ENCODE measurements at places on chromosomes 7 and 10.
A peak's percentile ranks its signal among the peaks of the same experiment; 100 is the strongest.

DNA sequence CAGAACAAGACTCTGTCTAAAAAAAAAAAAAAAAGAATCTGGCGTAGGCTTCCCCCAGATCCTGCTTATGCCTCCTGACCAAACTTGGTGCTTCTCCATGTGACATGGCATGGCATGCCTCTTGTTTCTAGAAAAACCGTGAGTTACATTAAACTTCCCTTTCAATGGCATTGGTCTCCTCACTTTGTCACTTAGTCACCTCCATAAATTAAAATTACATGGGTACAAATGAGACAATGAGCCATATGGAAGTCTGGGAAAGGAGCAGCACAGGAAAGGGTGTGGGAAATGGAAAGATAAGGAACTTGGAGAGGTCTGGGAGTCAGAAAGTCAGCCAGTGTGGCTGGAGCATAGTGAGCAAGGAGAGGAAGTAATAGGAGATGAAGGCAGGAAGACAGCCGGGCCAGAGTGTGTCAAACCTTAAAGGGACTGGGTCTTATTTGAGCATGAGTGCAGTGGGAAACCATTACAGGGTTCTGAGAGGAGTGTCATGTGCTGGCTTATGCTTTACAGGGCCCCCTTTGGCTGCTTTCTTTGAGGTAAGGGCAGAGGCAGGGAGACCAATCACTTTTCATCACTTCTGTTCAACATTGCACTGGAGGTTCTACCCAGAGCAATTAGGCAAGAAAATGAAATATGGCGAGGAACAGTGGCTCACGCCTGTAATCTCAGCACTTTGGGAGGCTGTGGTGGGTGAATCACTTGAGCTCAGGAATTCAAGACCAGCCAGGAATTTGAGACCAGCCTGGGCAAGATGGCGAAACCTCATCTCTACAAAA, 21.3 kb upstream of the ZMIZ2 start:
- DNase-seq, result no peak

- no peak for DNase-seq
Measured at GRCh38 chr7:148222721-148223120, 367.8 kb upstream of the C7orf33 start.

GRCh38 chr10:26855186-26855585, 5.6 kb downstream of the ABI1 start:
- DNase-seq, result no peak

GRCh38 chr10:14810969-14811953, 26.6 kb downstream of the CDNF start:
- no peak for DNase-seq

GRCh38 chr7:22202141-22202540, 154.8 kb downstream of the RAPGEF5 start:
- no peak for DNase-seq

DNA sequence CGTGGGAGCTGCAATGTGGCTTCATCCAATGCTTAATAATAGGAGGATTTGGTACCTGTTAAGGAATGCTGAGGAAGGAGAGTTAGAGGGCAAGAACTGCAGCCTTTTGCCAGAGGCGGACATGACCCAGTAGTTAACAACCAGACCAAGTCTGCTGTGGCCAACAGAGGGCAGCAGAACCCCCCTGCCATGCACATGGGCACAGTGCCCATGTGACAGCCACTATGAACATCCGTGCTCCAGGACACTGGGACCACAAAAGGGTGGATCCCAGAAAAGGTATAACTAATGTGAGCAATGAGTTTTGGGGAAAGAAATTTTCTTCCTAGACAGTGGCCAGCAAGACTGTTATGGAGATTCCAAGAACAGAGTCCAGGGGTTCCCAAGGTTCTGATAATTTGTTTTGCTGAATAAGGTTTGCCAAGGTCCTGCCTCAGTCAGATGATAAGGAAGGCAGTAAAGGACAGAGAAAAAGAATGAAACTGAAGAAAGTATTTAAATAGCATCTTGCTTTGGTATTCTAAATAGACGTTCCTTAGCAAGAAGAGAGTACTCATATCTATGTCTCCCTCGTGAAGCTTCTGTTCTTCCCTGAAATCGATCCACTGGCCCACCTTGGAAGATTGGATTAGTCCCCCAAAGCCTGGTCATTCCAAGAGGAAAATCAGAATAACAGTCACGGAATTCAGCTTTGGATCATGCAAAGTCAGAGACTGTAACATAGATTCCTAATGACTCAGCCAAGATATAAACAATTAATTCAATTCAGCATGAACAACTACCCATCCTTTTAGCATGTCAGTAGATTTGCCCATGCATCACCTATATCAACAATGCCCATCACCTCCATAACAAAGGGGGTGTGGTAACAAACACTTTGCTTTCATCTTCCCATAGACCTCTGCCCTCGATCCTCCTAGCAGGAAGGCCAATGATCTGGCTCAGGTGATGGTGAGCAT, 56.0 kb downstream of the LGI1 start:
- peak; percentile 25 for DNase-seq

GRCh38 chr10:16470747-16471146, 33.9 kb downstream of the PTER start:
- no peak for DNase-seq

- DNase-seq, result no peak
Measured at GRCh38 chr7:134865001-134865845, 85.8 kb downstream of the CALD1 start.

GRCh38 chr10:73965890-73966768, 31.8 kb upstream of the VCL start:
- no peak for DNase-seq

- DNase-seq, result no peak
Measured at GRCh38 chr10:88271761-88272543, 311.2 kb downstream of the RNLS start.

DNA sequence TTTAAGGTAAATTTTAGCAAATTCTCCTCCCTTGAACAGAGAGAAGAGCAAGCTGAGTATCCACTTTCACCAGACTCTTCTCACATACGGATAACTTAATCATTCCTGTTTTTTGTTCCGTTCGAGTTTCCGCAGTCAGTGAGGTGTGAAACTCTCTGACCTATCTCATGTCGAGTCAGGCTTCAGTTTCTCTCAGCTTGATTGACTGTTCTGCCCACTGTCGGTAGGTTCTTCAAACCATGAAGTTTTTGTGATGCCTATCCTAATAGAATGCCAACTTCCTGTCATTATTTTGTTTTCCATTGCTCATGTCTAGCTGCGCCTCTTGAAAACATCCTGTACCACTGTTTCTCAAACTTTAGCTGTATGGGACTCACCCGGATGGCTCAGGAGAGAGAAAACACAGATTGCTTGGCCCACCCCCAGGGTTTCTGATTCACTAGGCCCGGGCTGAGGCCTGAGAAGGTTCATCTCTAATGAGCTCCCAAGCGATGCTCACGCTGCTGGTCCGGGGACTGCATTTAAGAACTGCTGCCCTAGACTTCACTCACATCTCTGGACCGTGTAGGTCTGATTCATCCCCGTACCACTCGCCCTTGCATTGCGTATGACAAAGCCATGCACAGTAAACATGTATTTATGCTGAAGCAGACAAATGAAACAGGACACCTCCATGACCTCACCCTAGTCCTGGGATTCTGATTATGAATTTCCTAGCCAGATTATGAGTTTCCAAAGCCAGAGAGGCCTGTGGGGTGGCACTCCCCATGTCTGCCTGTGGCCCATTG, 208.4 kb upstream of the AGK start:
- DNase-seq, result no peak

GRCh38 chr10:59674215-59674836, 35.3 kb downstream of the SLC16A9 start:
- DNase-seq, result no peak

- no peak for DNase-seq
Measured at GRCh38 chr10:71309919-71310318, 9.1 kb upstream of the SLC29A3 start.

- no peak for DNase-seq
Measured at GRCh38 chr10:120584786-120585185, 127.8 kb downstream of the PLPP4 start.

DNA sequence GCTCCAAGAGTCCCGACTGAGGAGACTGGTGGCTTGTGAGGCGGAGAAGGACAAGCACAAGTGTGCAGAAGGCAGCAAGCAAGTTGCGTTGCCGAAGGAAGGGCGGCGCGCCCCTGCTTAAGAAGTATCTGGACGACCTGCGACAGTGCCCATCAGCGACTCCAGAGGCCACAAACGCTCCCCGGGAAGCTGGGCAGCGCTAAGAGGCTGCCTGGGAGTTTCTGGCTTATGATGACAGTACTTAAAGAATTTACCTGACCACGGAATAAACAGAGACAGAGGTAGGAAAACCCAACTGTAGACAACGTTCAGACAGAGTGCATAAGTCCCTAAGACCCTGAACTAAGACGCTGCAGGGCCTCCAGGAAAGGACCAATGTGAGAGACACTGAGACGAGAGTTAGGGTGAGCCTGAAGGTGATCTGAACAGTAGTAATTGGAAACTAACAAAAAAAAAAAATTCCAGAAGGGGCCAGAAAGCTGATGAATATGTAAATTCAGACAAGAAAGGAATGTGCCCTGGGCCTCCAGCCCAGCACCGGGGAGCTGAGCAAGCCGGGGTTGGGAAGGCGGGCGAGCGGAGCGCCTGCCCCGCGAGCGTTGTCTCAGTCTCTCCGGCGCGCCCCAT, 1.0 kb downstream of the OSBPL3 start:
- DNase-seq, result no peak

- no peak for DNase-seq
Measured at GRCh38 chr7:74454925-74455288, 1.2 kb downstream of the GTF2IRD1 start.

DNA sequence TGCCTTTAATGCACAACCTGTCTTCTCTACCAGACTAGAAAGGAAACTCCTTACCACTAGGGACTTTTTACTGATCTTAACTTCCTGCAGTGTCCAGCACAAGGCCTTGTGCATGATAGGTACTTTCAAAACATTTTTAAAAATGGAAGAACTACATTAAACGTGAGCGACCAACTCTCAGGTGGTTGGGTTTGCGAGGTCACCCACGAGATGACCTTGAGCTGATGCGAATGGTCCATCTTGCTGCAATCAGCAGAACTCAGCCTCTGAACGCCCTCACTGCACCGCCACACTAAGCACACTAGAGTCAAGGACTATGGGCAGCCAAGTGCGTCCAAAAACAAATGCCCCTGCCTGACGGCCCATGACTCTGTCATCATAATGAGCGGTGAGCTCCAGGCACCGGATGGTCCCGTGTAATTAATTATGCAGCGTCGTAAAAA, 34.9 kb upstream of the PTF1A start:
- no peak for DNase-seq

DNA sequence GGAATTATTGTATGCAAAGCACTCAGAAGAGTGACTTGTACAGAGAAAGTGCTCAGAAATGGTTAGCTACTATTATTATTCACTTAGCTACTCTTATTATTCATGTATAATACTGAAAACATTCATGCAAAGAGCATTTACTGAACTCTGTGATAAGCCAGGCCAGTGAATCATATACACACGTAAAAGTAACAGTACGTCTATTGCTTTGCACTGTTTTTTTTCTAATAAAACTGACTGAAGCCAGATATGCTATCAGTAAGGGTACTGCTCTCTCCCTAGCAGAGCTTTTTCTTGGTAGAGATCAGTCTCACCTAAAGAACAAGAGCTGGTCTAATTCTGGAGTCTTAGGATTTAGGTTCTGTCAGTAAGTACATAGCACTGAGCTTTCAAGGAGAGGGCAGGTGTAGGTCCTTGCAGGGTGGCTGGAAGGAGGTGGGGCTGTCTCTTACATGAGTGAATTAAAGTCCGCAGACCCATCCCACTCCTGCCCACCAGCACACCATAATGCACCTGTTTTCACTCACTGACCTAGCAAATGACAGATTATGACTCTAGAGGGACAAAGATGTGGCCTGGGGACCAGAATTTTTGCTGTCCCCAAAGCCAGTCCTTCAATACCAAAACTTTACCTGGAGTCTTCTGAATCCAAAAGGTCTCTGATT, 145.9 kb downstream of the ARID5B start:
- DNase-seq, result no peak

- peak; percentile 87 for DNase-seq
Measured at GRCh38 chr7:157568770-157569584, 232.2 kb downstream of the DNAJB6 start.

DNA sequence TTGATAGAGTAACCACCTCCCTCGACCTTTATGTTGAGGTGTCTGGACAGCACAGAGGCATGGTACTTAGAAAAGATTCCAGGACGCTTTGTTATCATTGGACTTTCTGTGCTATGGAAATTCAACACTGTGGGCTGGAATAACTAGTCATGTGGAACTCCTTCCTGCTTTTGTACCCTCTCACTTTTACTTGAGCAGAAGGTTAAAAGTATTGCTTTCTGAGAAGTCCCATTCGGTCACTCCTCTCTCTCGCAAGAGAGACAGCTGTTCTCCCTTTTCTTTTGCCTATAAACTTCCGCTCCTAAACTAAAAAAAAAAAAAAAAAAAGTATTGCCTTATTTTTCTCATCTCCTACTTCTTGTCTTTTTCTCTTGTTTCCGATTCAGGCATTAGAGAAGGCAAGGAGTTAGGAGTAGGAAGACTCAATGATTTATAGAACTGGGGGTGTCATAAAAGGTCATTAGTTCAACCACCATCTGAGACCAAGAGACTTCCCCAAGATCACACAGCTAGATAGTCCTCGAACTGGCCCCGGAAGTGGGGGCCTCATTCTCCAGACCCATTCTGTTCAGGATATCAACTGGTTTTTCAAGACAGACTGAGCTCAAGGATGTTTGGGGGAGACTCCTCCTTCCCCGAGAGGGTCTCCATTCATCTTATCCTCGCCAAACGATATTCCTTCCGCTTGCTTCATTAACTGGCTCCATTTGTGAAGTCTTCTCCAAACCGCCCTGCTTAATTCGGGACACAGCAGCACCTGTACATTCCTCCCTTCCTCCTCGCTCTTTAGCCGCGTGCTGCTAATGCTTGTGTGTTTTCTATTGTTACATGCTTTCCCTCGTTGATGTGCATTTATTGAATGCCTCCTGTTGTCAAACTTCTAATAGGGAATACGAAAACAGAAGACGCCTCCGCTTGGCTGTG, 995 bp upstream of the INPP5F start:
- peak; percentile 10 for DNase-seq

DNA sequence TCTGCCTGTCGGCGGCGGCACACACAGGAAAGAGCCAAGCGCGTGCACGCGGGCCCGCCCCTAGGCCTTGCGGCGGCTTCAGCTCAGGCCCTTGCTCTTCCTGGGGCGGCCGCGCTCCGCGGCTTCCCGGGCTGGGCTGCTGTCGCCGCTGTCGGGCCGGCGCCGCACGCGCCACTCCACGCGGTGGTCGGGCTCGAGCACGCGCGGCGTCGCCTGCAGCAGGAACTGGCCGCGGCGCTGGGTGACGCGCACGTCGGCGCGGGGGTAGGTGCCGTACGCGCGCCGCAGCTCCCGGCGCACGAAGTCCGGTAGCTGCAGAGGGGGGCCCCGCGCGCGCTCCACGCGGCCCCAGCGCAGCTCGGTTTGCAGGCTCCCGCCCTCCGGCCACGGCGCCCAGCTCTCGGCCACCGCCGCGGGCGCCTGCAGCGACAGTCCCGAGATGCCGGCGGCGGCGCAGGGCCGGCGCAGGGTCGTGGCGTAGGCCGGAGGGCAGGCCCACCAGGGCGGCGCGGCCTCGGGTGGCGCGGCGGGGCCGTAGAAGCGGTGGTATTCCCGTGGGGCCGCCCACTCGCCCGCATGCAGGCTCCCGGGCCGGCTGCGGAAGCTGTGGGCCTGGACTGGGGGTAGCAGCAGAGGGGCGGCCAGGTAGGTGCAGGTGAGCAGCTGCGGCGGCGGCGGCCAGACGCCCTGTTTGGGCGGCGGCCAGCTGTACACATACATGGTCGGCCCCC, 804 bp downstream of the C10orf95 start:
- DNase-seq, result peak; percentile 67

- no peak for DNase-seq
Measured at GRCh38 chr7:137961200-137962177, 40.4 kb downstream of the CREB3L2 start.

- no peak for DNase-seq
Measured at GRCh38 chr7:138907850-138908249, 73.3 kb downstream of the KIAA1549 start.
